ENCODE measurements at places on chromosomes 7 and 10. TPM values are rescaled to one million over a fixed set of nuclear protein-coding genes. Genes with fewer than 3 reads are reported as not detected.

THAP5 gene
- total RNA-seq: 34.5 TPM

DEPP1 gene
- total RNA-seq: 1.2 TPM

SFMBT2 gene
- total RNA-seq: 8.9 TPM

KCNH2 gene
- total RNA-seq: 30.8 TPM

PTF1A gene
- not detected for total RNA-seq

PTPRZ1 gene
- total RNA-seq: 41.8 TPM

RSPH10B2 gene
- total RNA-seq: 0.71 TPM

Measured in motor neuron (in vitro differentiated cells).